ENCODE measurements at places on chromosomes 1 and 21. TPM values are rescaled to one million over a fixed set of nuclear protein-coding genes. Genes with fewer than 3 reads are reported as not detected.

The GBP1 gene
- total RNA-seq: 40.2 TPM

The ELF3 gene
- total RNA-seq: 0.13 TPM

The RNF186 gene
- total RNA-seq: not detected

The PRELP gene
- not detected for total RNA-seq

The SEMA4A gene
- 0.16 TPM for total RNA-seq

Data from bladder microvascular endothelial cell (primary cell).